ENCODE measurements at places on chromosomes 13 and 19. TPM values are rescaled to one million over a fixed set of nuclear protein-coding genes. Genes with fewer than 3 reads are reported as not detected.

- no peak for DNase-seq
Measured at GRCh38 chr13:30179597-30180276, 127.6 kb downstream of the KATNAL1 start.

DNA sequence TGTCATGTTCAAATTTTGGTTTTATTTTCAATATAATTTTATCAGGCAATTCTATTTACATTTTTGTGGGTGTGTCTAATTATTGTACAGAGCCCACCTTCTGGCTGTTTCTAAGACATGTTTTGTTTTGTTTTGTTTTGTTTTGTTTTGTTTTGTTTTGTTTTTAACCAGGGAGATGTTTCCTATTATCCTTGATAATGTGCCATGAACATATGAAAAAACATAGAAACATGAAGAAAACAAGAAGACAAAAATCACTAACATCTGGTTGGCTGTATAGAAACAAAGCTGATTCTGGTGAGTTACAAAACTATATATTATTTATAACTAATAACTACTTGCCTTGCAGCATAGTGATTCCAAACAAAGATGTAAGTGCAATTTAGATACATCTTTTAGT, 128.1 kb upstream of the TRPC4 start:
- no peak for DNase-seq

GRCh38 chr13:19890030-19890429, 26.6 kb upstream of the ZMYM5 start:
- no peak for DNase-seq

Gene SSC5D
- 0.55 TPM for total RNA-seq

- no peak for DNase-seq
Measured at GRCh38 chr13:66940113-66940512, 290.0 kb downstream of the PCDH9 start.

- DNase-seq: no peak
Measured at GRCh38 chr19:492091-492531, 4.2 kb upstream of the MADCAM1 start.

Measured in activated CD8-positive, alpha-beta T cell treated with anti-CD3 and anti-CD28 coated beads, Interleukin-2, amount 10 ng/mL, durations not matched to agents 7 days and 5 days (primary cell).